OCI-LY7 (cell line): ENCODE measurements at places on chromosomes 4 and X.

DNA sequence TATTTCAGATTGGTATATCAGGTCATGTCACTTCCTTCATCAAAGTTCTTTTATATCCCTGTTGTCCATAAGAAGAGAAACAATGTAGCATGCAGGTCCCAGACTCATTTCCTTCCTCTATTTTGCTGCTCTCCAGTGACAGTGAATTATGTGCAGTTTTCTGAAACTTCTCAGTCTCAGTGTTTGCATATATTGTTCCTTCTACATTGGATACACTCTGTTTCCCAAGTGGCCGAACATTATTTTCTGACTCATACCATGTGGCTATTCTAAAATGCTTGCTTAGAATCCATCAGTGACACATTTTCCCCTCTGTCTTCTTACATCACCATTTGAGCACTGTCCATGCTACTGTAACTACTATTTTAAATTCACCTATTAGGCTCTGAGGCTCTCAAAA lies 305.7 kb downstream of the PDHA2 start:
- no peak for DNase-seq

GRCh38 chr4:152940461-152940860 lies 4.3 kb downstream of the FHDC1 start:
- no peak for DNase-seq

DNA sequence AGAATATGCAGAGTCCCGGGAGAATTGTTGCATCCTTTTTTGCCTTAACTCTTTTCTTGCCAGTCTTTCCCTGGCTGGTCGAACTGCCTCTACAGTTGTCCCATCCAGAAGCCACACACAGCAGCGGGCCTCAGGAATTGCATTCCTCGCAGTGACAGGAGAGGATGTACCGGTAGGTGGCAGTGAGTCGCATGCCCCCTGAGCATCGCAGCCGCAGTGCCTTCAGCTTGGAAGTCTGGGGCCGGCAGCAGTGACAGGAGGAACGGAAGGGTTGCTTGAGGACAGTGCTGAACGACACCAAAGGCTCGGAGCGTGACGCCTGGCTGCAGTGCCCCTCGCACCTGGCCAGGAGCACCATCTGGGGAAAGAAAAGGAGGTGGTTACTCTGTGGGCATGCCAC lies 23.5 kb downstream of the NDP start:
- peak; percentile 4 for DNase-seq

DNA sequence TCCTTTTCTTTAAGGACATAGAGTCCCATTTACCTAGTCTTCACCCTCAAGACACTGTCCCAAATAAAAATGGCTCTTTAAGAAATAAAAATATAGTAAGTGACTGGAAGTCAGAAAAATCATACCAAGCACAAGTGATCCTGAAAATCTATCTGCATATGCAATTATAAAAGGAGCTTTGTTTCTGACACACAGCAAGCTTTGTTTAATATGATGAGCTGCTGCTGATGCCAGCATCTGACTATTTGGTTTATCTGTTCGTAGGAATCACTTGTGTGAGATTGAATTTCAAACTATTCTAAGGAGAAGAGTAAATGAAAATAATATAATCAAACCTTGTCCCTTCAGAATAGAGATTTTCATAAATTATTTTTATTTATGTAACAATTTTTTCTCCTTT lies 332.4 kb downstream of the PCDH7 start:
- DNase-seq = no peak

GRCh38 chrX:128106630-128107029 lies 54.4 kb upstream of the ACTRT1 start:
- DNase-seq = peak; percentile 0

- DNase-seq = no peak
These were observed 49.2 kb upstream of the FAM9C start for GRCh38 chrX:13093529-13094140.
